ENCODE measurements at places on chromosomes 5 and 9.

DNA sequence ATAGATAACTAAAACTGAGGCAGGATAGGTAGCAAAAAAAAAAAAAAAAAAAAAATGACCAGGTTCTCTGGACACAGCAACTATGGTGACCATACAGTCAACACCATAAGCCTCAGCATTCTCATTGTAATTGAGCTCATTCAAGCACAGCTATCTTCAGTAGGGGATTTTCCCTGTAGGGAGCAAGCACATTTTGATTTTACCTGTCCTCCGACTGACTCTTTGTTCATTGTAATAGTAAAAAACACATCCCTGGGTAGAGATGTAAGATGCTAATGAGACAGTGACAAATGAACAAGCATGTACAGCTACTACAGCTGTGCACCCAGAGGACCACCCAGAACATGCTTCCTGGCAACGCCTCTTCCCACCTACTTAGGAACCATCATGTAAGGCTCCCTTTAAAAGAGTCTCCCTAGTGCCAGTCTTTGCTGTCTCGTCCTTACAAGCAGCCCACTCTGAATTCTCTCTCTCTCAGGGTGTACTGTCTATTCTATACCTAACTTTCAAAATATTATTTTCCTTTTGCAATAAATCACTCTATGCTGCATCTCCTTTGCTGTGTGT, 65.0 kb upstream of the FBXW11 start:
- DNase-seq, result no peak

- DNase-seq, result no peak
Observed at GRCh38 chr9:110641293-110641692, 27.3 kb upstream of the MUSK start.

DNA sequence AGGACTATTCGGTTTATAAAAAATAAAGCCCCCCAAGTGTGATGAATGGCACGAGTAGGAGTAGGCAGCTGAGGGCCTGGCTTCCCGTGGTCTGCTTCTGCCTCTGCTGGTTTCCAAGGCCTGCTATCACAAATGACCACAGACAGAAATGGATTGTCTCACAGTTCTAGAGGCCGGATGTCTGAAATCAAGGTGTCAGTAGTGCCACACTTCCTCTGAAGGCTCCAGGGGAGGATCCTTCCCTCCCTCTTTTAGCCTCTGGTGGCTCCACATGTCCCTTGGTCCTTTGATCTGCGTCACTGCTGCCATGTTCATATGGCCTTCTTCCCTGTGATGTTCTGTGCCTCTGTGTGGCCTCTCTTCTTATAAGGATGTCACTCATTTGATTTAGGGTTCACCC, 15.1 kb downstream of the PRKACG start:
- DNase-seq, result no peak

- no peak for DNase-seq
Observed at GRCh38 chr5:53109056-53109442, 508 bp downstream of the MOCS2 start.
